ENCODE measurements at places on chromosomes 3 and 15. TPM values are rescaled to one million over a fixed set of nuclear protein-coding genes. Genes with fewer than 3 reads are reported as not detected.

- H3K4me1 ChIP-seq = no peaks in the 10 kb centered on the region
- H3K36me3 ChIP-seq = no peaks in the 10 kb centered on the region
- no peak overlapping the region for H3K27ac ChIP-seq
- no peaks in the 10 kb centered on the region for H3K27me3 ChIP-seq
Measured at GRCh38 chr15:38768970-38769369, 204.4 kb upstream of the RASGRP1 start.

DNA sequence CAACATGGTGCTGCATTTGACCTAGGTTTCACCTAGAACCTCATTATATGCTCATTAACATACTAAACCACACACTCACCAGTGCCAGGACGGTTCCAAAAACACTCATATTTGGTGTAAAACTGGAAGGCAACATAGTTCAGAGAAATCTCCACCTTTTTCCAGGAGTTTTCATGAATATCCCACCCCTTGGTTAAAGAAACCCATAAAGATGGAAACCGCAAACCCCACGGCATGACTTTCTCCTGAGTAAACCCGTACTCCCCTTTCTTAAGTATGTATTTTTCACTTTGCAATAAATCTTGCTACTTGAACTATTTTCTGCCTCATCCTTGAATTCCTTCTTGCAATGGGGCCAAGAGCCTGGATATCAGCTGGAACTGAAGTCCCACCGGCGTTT is 379.3 kb downstream of the MAGI1 start:
- no peak for DNase-seq
- no peak overlapping the region for H3K4me3 ChIP-seq
- no peak overlapping the region for H3K27ac ChIP-seq
- no peaks in the 10 kb centered on the region for H3K27me3 ChIP-seq

DNA sequence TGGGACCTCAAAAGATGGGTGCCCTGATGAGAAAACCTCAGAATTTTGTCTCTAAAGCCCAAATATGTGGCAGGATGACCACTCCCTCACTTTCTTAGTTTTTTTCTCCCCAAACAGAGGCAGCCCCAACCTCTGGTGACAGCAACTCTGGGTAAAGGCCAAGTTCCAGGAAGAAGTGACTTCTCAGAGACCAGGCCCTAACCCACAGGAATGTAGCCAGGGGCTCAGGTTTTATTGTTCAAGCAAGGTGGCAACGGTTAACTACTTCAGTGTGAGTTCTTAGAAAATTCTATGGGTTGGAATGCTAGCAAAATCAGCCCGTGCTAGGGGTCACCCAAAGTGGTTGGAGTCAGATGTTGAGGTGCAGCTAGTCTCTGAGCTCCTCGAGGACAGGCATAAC is 5.1 kb upstream of the DNAJA4 start:
- DNase-seq = no peak
- no peak overlapping the region for H3K4me3 ChIP-seq
- H3K36me3 ChIP-seq = no peaks in the 10 kb centered on the region
- peaks cover 6% of the 10 kb centered on the region for H3K27me3 ChIP-seq
- no peak overlapping the region for H3K27ac ChIP-seq

DNA sequence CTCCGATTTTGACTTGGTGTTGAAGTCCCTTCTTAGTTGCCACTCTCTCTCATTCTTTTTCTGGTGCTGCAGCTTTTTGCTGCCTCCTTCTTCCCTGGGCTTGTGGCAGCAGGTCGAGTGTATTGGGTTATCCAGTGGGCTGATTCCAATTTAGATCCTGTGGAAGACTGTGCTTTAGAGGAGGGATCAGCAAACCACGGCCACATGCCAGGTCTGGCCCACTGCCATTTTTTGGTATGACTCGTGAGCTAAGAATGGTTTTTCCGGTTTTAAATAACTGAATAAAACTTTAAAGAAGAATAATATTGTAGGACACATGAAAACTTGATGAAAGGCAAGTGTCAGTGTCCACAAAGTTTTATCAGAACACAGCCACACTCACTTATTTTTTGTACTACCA is 330.5 kb downstream of the ROBO2 start:
- H3K4me3 ChIP-seq = no peak overlapping the region
- H3K27ac ChIP-seq = no peak overlapping the region
- no peaks in the 10 kb centered on the region for H3K4me1 ChIP-seq
- no peak for DNase-seq
- no peaks in the 10 kb centered on the region for H3K36me3 ChIP-seq

- H3K27ac ChIP-seq = no peak overlapping the region
- H3K4me3 ChIP-seq = no peak overlapping the region
- DNase-seq = no peak
- no peaks in the 10 kb centered on the region for H3K4me1 ChIP-seq
- H3K36me3 ChIP-seq = no peaks in the 10 kb centered on the region
Measured at GRCh38 chr3:130648293-130648692, 98.3 kb downstream of the PIK3R4 start.

DNA sequence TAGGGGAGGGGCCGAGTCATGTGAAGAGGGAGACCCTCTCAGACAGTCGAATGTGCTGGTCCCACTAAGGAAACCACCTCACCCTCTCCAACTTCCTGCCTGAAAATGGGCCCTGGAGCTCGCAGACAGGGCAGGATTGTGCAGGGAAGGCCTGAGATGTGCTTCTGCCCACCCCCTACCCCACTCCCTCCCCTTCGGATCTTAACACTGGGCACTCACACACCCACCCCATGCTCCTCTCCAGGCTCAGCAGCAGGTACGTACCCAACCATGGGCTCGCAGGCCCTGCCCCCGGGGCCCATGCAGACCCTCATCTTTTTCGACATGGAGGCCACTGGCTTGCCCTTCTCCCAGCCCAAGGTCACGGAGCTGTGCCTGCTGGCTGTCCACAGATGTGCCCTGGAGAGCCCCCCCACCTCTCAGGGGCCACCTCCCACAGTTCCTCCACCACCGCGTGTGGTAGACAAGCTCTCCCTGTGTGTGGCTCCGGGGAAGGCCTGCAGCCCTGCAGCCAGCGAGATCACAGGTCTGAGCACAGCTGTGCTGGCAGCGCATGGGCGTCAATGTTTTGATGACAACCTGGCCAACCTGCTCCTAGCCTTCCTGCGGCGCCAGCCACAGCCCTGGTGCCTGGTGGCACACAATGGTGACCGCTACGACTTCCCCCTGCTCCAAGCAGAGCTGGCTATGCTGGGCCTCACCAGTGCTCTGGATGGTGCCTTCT is 20.0 kb downstream of the ATRIP start:
- H3K27ac ChIP-seq = peak overlapping the region; percentile 88
- no peaks in the 10 kb centered on the region for H3K36me3 ChIP-seq
- no peaks in the 10 kb centered on the region for H3K27me3 ChIP-seq
- H3K4me3 ChIP-seq = no peak overlapping the region
- DNase-seq = no peak

DNA sequence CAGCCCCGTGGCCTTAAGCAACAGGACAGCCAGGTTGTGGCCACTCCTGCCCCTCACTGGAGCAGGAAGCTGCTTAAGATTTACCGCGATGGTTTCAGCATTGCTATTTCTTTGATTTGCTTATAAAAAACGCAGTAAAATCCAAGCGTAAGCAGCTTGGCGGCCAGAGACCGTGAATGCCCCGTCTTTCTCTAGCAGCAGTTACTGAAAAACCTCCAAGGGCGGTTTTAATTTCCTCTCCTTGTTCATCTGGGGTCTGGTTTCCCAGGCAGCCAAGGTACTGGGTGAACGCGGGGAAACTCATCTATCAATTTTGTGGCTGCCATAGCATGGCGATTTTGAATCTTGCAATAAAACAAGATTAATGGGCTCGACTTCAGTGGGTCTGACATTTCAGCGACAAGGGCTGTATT is 130.3 kb downstream of the MINAR1 start:
- H3K4me3 ChIP-seq = no peak overlapping the region
- H3K27me3 ChIP-seq = no peaks in the 10 kb centered on the region
- DNase-seq = no peak

GRCh38 chr15:25450163-25450562 is 11.3 kb upstream of the UBE3A start:
- H3K36me3 ChIP-seq = no peaks in the 10 kb centered on the region
- H3K4me1 ChIP-seq = no peaks in the 10 kb centered on the region
- no peak overlapping the region for H3K27ac ChIP-seq

DNA sequence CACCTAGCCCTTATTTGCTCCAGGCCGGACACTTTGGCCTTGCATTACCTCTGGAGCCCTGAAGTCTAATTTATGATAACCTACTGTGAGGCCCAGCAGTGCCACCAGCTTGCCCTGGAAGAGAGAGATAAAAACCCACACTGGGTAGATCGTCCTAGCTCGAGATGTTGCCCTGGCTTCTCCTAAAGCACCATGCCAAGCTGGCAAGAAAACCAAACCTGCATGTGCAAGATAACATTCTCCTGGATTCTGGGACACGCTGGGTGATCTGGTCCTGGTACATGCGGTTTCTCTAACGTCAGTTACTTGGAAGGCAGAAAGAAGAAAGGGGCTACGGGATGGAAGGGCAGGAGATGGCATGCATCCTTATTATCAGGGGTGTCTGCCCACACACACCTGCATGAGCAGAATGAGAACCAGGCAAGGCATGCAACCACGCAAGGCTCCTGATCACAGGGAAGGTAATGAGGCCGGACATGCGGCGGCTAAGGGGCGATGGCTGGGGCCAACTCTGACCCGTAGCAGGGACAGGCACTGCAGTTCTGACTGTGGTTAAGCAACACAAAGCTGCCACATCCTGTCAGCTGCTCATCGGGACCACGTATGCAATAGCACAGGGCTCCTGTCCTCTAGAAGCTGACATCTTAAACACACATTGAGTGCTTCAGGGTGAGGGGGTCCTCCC is 73.0 kb downstream of the OXNAD1 start:
- no peaks in the 10 kb centered on the region for H3K36me3 ChIP-seq
- peaks cover 8% of the 10 kb centered on the region for H3K4me1 ChIP-seq
- H3K27me3 ChIP-seq = no peaks in the 10 kb centered on the region
- no peak overlapping the region for H3K4me3 ChIP-seq
- DNase-seq = no peak

GRCh38 chr3:73653351-73653750 is 28.6 kb upstream of the PDZRN3 start:
- no peaks in the 10 kb centered on the region for H3K36me3 ChIP-seq
- no peaks in the 10 kb centered on the region for H3K4me1 ChIP-seq
- no peak overlapping the region for H3K4me3 ChIP-seq
- DNase-seq = no peak
- H3K27ac ChIP-seq = no peak overlapping the region
- no peaks in the 10 kb centered on the region for H3K27me3 ChIP-seq

DNA sequence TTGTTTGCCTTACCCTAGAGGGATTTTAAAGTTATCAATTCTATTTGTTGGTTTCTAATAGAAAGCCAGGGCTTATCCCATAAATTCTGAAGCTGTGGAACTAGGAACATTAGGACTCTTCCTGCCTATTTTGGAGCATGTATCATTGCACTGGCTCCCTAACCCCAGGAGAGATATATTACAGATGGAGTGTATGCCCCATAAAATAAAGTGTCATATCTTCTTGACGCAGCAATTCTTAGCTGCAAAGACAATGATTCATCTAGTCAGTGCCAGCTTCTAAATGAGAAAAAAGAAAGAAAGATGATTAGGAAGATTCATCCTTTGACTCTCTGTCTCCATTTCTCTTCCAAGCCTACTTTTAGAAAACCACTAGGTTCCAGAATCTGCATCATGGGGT is 74.8 kb upstream of the MAGI1 start:
- H3K27me3 ChIP-seq = no peaks in the 10 kb centered on the region
- DNase-seq = no peak
- H3K36me3 ChIP-seq = no peaks in the 10 kb centered on the region
- H3K4me3 ChIP-seq = no peak overlapping the region
- H3K4me1 ChIP-seq = peaks cover 7% of the 10 kb centered on the region
- H3K27ac ChIP-seq = no peak overlapping the region

GRCh38 chr3:98780343-98780742 is 17.2 kb downstream of the ST3GAL6 start:
- DNase-seq = no peak
- no peaks in the 10 kb centered on the region for H3K27me3 ChIP-seq
- no peaks in the 10 kb centered on the region for H3K36me3 ChIP-seq
- peaks cover 8% of the 10 kb centered on the region for H3K4me1 ChIP-seq
- H3K4me3 ChIP-seq = no peak overlapping the region
- no peak overlapping the region for H3K27ac ChIP-seq

GRCh38 chr3:5579946-5580345 is 392.4 kb downstream of the EDEM1 start:
- H3K27ac ChIP-seq = no peak overlapping the region
- no peaks in the 10 kb centered on the region for H3K4me1 ChIP-seq
- no peaks in the 10 kb centered on the region for H3K36me3 ChIP-seq
- DNase-seq = no peak
- H3K4me3 ChIP-seq = no peak overlapping the region

DNA sequence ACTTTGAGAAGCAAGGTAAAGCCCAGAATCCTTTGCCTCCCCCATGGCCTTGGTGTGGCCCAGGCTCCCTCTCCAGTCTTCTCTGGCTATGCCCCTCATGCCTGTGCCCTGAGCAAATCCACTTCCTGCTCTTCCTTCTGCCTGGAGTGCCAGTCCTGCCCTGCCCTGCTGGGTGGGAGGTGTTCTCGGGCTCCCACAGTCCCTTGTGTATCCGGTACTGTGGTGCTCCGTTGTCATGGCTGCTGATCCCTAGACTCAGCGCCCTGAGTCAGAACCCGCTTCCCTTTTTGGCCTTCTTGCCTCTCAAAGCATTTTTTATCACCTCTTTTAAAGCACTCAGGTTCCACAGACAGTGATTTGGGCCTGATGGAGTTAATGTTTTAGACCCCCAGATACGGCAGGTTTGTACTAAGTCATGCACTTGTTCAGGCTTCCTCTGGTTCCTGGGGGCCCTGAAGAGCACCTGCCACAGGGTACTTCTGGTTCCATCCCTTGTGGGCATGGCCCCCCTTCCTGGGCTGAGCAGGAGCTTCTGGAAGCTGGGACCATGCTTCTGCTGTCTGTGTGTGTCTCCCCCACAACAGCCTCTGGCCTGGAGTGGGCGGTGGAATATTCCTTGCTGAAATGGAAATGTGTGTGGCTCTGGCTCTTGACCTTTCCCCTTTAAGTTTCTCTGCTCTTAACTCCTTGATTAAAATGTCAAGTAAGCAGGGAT is 29.6 kb upstream of the ADAMTS7 start:
- no peak overlapping the region for H3K4me3 ChIP-seq
- H3K4me1 ChIP-seq = no peaks in the 10 kb centered on the region
- no peaks in the 10 kb centered on the region for H3K36me3 ChIP-seq
- H3K27ac ChIP-seq = no peak overlapping the region
- peak; percentile 24 for DNase-seq

DNA sequence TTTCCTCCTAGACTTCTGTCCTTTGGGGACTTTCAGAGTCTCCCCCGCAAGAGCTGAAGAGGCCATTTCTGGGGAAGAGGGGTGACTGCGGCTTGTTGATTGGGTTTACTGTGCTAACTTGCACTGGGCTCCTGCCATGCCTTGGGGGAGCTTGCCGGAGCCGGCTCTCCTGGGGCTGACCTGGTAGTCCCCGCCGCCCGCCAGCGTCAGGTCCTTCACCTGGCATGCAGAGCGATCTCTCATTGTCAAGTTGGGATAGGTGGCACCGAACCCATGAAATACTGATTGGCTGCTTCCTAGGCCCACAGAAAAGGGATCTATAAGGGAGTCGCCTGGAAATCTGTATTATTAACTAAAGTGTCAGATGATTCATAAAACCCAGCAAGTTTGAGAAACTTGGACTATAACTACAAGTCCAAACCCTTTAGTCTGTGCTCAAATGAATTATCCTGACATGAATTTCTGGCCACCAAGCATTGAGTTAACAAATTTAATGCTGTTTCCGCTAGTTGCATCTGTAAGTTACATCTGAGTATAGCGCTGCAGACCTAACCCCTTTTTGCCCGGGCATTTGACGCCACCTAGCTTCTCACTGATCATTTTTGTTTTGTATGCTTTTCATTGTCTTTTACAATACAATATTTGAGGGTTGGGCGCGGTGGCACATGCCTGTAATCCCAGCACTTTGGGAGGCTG is 607 bp upstream of the IMP3 start:
- H3K4me1 ChIP-seq = no peaks in the 10 kb centered on the region
- peak overlapping the region; percentile 91 for H3K4me3 ChIP-seq
- H3K27me3 ChIP-seq = peaks cover 4% of the 10 kb centered on the region
- peak; percentile 33 for DNase-seq
- peak overlapping the region; percentile 78 for H3K27ac ChIP-seq

Gene TEX55
- not detected for total RNA-seq

Gene GMNC
- not detected for total RNA-seq
